ENCODE measurements at places on chromosomes 1 and 21.

DNA sequence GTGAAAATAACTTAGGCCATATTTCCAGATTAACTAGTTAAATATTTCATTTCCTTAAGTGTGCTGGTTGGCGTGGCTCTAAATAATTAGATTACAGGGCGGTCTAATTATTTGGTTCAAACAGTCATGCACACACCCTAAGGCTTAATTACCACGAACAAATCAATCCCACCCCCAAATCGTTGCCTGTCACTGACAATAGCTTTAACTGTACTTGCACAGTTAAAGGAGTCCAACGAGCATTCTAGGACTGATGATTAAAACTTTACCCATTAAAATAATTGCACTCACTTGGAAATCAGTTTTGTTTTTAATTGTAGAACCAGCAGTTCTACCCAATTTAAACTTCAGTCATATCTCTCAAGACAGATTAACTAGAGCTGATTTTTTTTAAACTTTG, 1.5 kb upstream of the POU2F1 start:
- no peak for DNase-seq

DNA sequence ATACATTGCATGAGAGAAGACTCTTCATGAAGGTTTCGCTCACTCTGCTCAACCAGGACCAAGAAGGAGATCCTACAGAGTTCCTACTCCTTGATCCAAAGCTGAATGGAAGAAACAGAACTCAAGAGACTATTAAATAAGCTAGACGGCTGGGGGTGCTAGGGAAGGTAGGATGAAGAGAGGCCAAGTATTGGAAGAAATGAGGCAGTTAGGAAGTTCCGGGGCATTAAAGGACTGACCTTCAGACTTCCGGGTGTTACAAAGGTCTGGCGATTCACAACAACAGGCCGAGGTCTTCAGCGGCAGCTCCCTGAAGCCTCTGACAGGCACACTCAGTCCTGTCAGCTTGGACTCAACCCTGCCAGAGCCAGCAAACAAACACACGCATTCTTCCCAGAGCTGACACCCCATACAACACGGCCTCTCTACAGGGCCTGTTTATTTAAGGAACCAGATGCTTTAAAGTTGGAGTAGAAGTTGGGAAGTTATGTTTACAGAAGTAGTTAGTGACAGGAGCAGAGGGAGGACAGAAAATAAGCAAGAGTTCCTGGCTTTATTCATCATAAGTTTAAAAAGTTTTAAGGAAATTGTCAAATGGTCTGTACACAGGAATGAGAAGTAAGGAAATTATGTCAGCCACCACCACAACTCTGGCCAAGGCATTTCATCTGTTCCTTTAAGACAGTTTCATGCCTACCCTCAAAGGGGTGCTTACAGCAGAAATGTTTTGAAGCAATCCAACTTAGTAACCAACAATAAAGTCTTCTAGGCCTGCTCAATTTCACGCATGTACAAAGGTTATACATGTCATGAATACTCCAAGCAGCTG, 4.7 kb downstream of the SORT1 start:
- DNase-seq: peak; percentile 81

DNA sequence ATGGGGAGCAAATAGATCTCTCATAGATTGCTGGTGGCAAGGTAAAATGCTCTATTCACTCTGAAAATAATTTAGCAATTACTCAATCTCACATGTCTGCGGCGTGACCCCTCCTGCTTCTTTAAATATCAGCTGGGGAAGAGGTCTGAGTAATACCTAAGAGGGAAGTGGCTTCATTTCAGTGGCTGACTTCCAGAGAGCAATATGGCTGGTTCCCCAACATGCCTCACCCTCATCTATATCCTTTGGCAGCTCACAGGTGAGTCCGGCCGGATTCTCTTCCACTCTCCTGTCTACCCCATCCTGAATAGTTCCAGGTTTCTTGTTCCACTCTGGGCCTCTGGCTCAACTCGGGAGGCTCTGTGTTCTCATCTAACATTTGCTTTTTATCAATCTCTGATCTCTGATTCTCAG, at the start of gene SLAMF7:
Gene SLAMF7, plus strand, starts transcription at position 150 of the 414 bp plus-strand sequence. Its CDS starts 55 bp downstream, at position 205.
- peak; percentile 54 for DNase-seq

DNA sequence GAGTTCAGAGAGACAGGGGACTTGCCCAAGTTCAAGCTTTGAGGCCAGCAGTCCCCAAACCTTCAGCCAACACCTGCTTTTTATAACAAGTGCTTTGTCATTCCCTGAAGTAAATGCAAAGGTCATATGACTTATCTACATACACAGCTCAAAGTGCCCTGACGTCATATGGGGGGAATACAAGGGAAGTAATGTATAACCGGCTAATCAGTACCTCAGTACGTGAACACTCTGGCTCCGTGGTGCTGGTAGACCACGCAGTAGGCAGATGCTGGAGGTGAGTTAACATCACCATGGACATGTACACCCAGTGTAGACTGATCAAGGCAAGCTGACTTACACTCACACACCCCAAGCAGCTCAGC, 60.0 kb downstream of the BACE2 start:
- DNase-seq: peak; percentile 57

DNA sequence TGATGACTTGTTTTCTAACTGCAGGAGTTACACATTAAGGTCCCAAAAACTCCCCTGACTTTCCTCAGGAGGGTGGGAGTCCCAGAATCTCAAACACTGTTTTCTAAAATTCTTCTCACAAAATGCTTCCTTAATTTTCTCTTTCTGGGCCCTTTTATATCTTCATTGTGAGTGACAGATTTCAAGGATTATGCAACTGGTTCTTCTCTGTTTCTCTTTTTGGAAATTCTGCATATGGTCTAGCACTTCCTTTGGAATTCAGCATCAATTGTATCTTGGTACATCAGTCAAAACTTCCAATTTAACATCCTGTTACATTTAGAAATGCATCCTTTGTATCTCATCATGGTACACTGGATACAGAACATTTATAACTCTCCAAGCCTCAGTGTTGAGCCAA, 59.7 kb downstream of the LMO4 start:
- no peak for DNase-seq

DNA sequence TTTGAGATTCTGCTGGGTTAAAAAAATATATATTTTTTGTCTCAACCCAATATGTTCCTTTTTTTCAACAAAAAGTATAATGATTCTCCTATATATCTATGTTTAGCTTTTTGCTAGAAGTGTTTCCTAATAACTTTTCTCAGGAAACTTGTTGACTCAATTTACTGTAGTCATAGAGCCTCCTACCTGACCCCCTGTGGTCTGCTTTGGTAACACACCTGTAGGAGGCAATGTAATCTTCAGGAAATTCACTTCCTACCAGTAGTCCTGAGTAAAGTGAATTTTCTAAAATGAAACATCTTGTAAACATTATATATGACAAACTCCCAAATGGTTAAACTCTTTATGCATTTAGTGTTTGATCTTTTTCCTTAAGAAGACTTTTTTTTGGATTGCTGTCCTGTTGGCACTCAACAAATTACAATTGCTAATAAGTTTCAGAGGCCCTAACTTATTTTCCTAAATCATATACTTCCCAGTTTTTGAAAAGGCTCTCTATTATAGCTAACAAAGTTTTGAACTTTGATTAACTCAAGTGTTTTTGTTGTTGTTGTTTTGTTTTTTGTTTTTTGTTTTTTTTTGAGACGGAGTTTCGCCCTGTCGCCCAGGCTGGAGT, 118.3 kb downstream of the OLFML2B start:
- peak; percentile 49 for DNase-seq

DNA sequence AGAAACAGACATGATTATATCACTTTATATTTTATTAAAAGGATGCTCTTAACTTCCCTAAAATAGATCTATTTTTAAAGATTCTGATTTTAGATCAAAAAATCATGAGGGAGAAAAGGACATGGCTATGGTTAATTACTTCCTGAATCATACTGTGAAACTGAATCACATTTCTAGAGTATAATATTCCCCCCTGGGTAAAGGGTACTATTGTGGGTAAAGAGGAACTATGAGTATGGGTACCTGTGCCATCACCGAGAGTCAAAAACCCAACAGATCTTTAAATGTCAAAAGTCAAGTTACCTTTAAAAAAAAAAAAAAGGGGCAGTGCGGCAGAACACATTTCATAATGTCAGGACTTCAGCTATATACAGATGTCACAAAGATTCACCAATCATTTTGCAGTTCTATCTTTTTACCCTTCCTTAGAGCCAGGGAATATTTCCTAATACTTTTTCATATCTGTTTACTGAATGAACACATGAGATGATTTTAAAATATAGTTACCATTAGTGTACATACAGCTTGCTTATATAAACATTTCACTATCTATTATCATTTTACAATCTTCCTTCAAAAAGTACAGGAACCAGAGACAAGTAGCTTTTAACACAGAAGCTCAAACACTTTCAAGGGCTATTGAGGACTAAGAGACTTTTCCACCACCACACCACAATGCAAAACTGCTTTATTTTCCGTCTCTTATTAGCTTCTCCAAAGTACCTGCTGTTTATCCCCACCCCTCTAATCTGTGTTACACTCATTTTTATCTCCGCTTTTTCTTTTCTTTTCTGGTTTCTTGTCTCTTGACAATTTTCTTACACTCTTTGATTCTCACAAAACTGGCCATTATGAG, 45.0 kb downstream of the EVI5 start:
- no peak for DNase-seq

DNA sequence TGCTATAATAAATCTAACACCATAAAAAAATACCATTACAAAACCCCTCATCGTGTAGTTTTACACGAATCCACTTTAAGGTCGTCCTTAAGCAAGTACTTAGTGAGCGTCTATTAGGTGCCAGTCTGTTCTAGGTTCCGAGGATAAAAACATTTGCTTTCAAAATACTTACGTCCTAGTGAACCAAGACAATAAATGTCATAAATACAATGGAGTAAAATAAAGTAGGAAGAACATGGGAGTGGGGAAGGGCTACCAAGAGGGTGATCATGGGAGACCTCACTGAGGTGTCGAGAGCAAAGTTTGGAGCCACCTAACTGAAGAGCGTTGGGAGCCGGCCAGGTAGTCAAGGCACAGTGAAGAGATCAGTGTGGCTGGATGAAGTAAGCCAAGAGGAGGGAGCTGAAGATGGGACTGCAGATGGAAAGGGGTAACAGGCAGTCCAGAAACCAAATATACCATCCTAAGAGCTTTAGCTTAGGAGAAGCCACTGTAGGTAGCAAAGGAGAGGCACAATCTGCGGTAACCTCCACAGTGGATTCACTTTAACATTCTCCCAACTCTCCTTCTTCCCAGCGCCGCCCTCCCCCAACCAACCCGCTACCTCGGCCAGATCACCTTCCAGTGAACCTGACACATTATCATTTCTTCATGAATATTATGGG, 684 bp downstream of the LTN1 start:
- DNase-seq: no peak

GRCh38 chr1:40625076-40625475, 40.4 kb downstream of the RIMS3 start:
- peak; percentile 56 for DNase-seq
